GM23248 (cell line): ENCODE measurements at places on chromosomes 7 and 10. TPM values are rescaled to one million over a fixed set of nuclear protein-coding genes. Genes with fewer than 3 reads are reported as not detected.

DNA sequence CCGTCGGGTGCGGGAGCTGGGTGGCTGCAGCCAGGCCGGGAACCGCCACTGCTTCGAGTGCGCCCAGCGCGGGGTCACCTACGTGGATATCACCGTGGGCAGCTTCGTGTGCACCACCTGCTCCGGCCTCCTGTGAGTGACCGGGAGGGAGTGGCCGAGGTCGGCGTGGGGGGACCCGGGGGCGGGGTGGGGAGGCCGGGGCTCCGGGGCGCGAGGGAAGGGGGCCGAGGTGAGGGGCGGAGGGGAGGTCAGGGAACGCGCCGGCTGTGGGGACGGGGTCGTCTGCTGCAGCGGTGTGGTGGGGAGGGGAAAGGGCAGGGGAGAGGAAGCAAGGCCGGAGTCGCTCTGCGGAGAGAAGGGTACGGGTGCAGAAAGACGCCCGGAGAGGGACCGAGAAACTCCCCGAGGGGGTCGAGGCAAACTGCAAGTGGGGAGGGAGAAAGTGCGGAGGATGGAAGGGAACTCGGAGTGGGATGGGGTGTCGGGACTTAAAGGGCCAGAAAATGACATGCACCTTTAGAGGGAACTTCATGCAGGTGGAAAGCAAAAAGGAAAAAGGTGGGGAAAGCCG lies 518 bp downstream of the AGFG2 start:
- DNase-seq: no peak

The CYP2C18 gene
- not detected in 2 replicates for total RNA-seq

DNA sequence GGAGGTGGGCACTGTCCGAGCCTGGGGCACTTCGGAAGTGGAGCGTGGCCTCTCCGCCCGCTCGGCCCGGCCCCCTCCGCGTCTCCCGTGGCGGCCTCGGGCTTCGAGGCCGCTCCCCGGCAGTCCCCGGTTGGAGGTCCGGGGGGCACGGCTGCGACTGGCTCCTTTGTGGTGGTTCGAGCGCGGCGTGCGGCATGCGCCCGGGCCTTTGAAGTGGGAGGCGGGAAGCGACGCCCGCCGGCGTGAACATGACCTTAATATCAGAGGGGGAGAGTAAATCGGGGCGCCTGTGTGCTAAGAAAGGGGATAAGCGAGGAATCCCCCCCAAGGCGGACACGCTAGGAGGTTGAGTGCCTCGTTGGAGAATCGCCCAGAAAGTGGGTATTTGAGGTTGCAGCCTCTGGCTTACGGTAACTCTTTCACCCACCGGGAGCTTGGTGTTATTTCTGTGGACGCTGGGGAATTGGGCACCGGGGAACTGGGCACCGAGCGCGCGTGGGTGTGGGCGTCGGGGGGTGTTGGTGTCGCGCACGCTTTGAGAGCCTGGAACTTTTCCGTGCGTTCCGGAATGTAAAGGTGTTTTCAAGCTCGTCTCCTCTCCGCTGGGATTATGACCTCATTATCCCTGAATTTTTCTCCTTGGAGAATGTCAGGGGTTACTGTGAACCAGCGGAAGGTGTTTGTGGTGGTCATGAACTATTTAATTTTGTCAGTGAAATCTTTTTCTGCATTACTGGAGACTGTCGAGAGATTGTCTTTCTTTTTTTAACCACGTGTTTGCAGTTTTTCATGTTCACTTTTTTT lies 660 bp downstream of the SUV39H2 start:
- peak; percentile 66 for DNase-seq

The MPP7 gene
- total RNA-seq: 0.65 TPM in 1 of 2 replicates, not detected in the other

DNA sequence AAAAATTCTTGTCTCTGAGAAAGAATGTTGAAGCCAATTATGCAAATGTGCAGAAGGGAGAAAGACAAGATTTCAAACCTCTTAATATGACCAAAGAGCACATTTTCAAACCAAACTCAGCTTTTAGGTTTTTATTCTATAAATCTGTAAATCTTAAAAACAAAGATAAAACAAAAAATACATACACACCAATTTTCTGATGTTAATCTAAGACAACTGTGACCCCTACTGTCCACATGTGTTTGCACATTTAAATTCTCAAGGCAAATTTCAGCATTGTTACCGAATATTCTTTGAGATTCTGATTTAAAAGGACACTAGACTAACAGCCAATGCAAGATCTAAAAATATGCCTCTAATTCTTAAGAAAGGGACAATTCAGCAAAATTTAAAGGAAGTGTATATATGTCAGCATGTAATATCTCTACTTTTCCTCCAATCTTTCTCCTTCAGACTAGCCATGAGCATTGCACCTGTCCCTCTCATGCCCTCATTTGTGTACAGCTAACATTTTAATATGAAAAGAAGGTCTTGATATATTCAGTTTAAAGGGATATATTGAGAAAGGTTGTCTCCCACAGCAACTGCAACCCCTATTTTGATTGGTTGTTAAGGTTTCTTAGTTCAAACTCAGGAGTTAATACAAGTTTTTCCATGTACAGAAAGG lies 417.9 kb downstream of the IPMK start:
- peak; percentile 23 for DNase-seq

- no peak for DNase-seq
Observed at GRCh38 chr7:11217848-11218565, 244.3 kb downstream of the PHF14 start.

DNA sequence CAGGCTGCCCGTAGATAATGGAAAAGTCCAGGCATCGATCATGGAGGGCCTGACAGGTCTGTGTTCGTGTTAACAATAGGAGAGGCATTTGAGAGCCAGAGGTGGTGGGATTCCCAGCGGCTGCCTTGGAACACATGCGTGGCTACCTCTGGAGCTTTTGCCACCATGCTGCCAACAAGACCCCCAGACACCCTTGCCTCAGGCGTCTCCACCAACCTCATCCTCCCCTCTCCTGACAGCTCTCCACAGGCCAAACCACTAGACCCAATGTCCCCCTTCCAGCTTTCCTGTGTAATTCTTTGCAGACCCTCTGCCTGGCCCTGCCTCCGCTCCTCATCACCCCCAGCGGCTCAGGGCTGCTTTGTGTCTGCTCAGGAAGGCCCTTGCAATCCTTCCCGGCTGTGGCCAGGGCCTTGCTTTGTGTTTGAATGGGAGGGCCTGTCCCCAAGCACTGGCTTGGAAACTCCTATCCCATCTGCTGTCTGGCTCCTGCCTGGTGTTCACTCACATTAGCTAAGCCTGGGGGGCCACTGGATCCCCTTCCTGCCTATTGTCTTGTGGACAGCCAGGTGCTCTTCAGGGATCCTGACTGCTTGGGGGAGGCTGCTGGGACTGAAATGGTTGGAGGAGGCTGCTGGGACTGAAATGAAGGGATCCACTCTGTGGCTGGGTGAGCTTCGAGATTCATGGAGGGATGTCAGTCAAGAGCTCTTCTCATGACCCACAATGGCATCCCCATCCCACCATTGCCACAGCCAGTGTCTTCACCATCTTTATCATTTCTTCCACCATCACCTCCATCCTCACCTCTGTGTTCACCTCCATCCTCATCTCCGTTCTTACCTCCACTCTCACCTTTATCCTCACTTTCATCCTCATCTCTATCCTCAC lies 60.8 kb upstream of the ELN start:
- no peak for DNase-seq

DNA sequence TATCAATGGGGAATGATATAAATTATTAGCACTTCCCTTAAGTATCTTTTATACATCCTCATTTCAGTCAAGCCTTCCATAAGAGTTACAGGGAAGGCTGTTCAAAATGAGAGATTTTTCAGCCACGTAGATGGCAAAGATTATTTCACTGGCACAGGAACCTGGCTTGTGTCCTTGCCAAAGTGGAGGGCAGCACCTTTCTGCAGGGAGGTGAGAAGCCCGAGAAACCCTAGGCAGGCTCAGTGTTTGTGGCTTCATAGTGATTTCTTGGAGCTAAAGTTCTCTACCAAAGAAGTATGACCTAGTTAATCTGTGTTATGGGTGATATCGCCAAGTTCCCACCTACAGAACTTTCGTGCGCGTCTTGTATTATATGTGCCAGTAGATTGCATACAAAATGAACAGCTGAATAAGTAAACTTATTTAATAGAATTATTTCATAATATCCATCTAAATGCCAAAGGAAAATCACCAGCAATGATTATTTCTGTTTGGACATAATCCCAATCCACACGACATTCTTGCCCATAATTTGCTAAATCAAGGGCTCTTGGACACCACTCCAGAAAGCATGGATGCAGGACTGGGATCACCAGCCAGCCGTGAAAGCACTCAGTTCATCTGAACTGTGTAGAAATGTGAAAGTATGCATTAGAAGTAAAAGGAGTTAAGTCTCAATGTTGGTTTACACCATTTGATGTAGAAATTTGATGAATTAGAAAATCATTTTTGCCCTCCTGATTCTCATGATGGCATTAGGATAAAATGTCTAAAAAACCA lies 150.4 kb upstream of the RNF32 start:
- no peak for DNase-seq

DNA sequence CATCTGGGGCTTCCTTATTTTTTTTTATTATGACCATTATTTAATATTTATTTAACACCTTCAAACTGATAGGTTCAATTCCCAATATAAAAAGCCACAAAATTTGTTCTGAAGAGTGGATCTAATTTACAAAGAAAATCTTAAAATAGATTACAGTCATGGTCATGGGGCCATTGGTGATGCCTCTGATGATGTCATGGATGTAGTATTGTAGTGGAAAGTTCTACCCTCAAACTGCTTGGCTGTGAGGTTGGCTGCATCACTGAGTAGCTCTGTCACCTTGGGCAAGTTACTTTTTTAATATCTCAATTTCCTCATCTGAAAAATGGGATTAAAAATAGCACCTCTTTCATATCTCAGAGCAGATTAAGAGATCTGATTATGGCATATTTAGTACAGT lies 128.5 kb downstream of the DKK1 start:
- peak; percentile 86 for DNase-seq

DNA sequence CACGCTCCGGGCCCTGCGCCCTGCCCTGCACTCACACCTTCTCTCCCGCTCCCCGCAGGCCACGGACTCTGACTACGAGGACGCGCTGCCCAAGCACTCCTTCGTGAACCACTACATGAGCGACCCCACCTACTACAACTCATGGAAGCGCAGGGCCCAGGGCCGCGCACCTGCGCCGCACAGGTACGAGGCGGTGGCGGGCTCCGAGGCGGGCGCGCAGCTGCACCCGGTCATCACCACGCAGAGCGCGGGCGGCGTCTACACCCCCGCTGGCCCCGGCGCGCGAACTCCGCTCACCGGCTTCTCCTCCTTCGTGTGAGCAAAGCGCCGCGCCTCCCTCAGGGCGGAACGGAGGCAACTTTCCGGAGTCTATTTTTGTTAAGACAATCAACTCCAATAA lies 417.0 kb upstream of the FOXK1 start:
- DNase-seq: no peak
